ENCODE measurements at places on chromosomes 16 and 17. TPM values are rescaled to one million over a fixed set of nuclear protein-coding genes. Genes with fewer than 3 reads are reported as not detected.
A peak's percentile ranks its signal among the peaks of the same experiment; 100 is the strongest.

DNA sequence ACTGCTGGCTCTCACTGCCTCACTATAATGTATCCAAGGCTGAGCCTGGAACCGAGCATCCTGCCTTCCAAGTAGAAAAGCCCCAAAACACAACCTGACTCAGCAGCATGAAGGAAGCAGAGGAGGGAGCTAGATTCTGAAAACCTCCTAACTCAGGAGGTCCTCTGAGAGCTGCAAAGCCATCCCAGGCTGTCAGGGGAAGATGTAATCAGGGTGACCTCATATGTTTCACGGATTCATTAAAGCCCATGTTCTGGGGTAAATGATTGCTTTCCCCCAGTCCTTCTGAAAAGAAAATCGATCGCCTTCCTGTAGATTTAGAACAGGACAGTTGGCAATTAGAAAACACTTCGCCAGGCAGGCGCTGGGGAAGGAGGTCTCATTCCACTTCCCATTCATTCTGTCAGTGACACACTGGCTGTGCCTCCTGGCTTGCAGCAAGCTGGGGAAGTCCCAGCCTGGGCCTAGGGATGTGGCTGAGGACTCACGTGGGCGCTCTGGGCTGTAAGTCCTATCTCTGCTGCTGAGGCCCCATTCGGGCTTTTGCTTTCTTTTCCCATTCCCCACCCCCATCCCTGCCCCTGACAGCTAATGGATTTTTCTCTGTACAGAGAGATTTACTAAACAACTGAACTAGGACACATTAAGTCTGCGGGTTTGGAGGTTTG is 75.7 kb upstream of the TMEM132E start:
- peak; percentile 14 for DNase-seq

GRCh38 chr17:68588362-68588761 is 12.8 kb downstream of the FAM20A start:
- DNase-seq: no peak

- DNase-seq: no peak
These were observed 2.4 kb downstream of the RAP1GAP2 start for GRCh38 chr17:2798678-2799077.

DNA sequence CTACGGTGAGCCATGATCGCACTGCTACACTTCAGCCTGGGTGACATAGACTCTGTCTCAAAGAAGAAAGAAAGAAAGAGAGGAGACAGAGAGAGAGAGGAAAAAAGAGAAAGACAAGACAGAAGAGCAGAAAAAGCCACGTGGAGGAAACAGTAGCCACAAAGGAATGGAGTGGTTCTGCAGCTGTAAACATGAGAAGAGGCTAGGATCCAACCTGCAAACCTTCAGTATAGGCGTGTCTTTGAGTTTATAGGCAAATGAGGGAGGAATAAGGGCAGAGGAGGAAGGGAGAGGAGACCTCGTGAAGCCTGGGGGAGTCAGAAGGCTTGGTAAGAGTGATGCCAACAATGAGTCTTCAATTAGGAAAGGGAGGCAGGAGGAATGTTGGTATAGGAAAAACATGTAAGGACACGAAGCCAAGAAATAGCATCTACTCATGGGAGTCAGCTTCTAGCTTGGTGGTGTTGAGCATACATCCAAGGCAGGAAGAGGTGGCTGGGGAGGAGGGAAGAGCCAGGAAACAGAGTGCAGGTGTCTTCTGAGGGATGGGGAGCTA is 3.9 kb downstream of the MED9 start:
- no peak for DNase-seq

- peak; percentile 5 for DNase-seq
These were observed 131.5 kb upstream of the CHMP6 start for GRCh38 chr17:80860101-80860671.

DNA sequence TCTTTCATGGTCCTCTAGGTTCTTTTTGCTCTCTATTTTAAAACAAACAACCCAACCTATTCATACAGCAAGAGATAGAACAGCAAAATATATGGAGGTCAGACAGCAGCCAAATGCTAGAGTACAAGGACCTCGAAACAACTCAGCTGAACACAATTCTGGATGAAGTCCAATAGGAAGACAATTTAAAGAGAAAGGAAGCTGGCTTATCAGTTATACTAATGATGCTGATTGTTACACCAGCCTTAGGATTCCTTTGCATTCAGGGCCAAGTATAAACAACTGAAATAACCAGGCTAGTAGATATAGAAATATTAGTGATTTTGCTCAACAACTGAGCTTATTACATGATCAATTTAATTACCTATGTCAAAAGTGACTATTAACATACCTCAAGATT is 2.5 kb downstream of the SSH2 start:
- no peak for DNase-seq

GRCh38 chr16:629833-630248 is 944 bp upstream of the WFIKKN1 start:
- no peak for DNase-seq

DNA sequence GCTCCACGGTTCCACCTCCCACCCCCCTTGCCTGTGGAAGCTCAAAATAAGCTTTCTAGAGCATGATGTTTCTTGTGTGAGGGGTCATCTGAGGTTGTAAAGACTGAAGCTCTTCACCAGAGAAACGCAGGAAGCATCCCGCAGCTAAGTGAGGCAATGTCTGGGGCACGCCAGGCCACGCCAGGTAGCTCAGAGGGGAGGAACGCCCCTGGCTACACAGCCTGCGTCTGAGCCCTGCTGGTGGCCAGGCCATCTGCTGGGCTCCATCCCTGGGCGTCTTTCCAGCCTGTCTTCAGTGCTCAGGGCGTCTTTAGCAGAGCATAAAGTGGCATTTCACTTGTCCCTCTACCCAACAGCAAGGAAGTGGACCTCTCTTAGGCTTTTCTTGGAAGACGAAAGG is 15.2 kb downstream of the SOCS3 start:
- no peak for DNase-seq

GRCh38 chr16:84806256-84806889 is 13.4 kb upstream of the CRISPLD2 start:
- DNase-seq: no peak

GRCh38 chr16:27717726-27718125 is 167.8 kb downstream of the KATNIP start:
- DNase-seq: no peak

DNA sequence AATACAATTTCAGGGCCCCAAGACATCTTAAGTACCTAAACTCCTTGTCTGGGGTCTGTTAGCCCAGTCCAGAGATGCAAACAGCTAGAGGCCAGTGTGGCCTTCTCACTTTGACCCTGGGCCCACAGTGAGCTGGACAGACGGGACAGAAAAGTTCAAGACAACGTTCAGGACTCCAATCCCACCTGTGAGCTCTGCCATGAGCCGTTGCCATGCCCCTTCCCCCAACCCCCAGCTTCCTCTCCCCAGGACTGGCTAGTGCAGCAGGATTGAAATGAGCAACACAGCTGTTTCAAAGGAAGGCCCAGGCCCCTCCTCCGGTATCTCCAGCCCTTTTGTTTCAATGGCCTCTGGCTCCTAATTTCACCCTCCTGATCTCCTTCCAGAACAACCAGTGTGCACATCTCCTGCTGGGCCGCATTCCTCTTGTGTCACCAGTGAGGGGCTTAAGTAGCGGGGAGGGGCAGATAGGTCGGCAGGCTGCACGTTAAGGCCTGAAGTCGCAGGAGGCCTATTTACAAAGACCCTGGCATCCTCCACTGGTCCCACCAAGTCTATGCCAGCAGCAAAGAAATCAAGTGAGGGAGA is 11.3 kb downstream of the AXIN2 start:
- no peak for DNase-seq

DNA sequence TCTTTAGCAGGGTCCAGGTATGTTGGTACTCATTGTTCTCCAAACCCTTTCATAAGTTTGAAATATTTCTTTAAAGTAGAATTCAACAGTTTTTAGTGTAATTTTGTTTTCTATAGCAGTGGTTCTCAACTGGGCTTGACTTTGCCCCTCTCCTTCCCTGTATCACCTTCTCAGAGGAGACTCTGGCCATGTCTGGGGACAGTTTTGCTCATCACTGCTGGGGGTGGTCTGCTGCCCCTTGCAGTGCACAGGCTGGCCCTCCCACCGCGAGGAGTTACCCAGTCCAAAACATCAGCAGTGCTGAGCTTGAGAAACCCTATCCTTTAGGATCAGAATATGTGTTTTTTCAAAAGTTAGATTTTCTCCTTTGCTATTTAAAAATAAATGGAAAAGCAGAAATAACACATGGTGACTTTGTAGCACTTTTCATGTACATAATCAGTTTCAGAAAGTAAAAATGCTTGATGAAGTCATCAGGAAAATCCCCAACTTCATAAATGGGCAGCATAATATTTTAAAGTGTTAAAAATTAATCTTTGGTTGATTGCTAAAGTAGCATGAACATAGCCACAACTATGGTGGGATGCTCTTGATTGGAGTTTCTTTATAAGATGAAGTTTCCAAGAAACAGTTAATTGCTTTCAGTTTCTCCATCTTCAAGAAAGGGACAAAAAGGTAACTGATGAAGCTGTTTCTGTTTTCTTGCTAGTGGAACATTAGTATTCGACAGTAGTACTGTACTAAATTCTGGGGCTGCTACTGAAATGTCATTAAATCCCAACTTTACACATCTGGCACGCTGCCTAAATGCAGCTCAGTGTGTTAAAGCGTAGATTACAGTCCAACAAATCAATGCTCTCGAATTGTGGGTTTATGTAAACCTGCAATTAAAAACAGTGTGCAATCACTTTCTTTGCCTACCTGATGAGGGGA is 70.3 kb downstream of the NETO2 start:
- peak; percentile 70 for DNase-seq

GRCh38 chr17:4938688-4939545 is 929 bp downstream of the SLC25A11 start:
- DNase-seq: no peak

DNA sequence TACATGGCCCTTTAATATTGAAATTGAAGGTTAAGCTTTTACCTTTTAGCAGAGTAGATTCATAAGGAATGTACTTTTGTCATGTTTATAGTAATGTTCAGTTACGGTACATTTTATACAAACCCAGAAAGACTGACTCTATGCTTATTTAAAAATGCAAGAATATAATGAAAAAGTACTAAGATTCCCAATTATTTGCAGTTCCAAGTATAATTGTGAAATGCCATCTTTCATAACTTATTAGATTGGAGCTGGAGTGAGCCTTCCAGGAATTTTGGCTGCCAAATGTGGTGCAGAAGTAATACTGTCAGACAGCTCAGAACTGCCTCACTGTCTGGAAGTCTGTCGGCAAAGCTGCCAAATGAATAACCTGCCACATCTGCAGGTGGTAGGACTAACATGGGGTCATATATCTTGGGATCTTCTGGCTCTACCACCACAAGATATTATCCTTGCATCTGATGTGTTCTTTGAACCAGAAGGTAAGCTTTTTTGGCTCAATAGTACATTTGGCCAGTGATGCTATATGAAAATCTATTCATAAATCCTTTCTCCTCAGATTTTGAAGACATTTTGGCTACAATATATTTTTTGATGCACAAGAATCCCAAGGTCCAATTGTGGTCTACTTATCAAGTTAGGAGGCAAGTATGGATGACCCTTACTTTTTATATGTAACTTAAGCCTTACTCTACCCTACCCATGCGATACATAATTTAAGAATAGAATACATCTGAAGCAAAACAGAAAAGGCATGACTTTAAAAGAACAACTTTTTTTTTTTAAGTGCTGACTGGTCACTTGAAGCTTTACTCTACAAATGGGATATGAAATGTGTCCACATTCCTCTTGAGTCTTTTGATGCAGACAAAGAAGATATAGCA is 4.2 kb downstream of the SRSF2 start:
- DNase-seq: no peak

DNA sequence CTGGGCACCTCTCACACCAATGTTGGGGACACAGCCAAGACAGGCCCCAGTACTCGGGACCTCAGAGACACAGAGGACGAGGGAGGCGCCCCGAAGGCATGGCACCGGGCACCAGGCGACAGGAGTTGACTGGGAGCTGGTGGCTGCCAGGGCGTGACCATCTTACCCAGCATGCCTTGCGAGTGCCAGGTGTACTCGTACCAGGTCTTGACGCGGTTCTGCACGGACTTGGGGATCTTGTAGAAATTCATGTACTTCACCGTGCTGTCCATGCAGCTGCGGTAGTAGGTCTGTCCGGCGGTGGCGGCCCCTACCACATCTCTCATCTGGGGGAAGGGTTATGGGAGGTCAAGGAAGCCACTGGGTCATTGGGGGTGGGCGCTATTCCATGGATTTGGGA is 67.3 kb downstream of the CNGB1 start:
- peak; percentile 30 for DNase-seq

GRCh38 chr16:2985893-2986355 is 5.7 kb upstream of the PKMYT1 start:
- DNase-seq: no peak

GRCh38 chr17:2025622-2026309 is 632 bp upstream of the RTN4RL1 start:
- DNase-seq: peak; percentile 81

DNA sequence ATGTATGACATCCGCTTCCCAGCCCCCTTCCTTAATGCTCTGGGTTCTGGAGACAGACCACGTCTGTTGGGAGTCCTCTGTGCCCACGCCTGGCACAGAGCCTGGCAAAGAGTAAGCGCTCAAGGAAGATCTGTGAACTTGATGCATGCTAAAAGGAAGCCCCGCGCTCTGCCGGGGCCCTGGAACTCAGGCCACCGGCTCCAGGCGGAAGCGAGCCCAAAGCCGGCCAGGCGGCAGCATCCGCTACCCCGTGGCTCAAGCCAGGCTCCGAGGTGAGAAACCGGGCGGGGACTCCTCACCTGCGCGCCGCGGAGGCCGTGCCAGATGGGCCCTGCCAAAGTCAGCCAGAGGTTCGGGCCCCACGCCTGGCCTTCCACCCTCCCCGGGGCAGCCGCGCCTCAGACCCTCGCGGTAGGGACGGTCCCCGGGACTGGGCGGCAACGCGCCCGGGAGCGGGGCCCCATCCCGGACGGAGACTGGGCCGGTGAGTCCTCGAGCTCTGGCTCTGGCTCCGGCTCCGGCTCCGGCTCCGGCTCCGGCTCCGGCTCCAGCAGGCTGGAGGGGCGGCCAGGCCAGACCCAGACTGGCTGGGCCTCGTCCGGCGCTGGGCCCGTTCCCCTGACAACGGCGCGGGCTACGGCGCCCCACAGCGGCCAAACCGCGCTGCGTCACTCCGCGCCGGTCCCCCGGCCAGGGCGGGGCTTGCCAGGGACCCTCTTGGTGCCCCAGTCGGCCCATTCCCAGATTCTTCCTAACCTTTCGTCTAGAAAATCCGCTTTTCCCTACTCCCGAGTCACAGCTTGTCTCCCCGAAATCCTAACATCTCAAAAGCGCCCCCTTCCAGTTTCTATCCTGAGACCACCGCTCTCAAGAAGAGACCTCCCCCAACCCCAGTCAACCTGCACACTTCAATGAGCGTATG is at the start of gene ZDHHC1:
Gene ZDHHC1 (minus strand): TSS at position 606 of the 922 bp plus-strand sequence. CDS start 8,702 bp downstream, outside the sequence.
- DNase-seq: peak; percentile 76

The NPIPA3 gene
- not detected for total RNA-seq

The FOXL1 gene
- total RNA-seq: 1.2 TPM

The CIITA gene
- 1.2 TPM for total RNA-seq

The SUPT4H1 gene
- total RNA-seq: 12.0 TPM

The BHLHA9 gene
- total RNA-seq: not detected

All from transverse colon (tissue), 4 donors.